ENCODE measurements at places on chromosomes 11 and 22.
A peak's percentile ranks its signal among the peaks of the same experiment; 100 is the strongest.

DNA sequence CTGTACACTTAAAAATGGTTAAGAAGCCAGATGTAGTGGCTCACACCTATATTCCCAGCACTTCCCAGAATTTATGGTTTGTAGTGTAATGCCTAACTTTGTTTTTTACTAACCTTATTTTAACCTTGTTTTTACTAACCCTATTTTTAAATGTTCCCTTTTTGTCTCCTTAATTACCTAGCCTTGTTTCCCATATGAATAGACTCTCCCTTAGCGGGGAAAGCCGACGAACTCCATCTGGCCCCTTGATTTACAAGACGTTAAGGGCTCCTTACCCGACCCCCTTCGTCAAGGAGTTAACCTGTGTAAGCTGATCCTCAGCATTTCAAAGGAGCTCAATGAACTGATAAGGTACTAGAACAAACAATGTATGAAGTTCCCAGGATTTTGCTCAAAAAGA, 17.1 kb downstream of the APOBEC3H start:
- DNase-seq: no peak

DNA sequence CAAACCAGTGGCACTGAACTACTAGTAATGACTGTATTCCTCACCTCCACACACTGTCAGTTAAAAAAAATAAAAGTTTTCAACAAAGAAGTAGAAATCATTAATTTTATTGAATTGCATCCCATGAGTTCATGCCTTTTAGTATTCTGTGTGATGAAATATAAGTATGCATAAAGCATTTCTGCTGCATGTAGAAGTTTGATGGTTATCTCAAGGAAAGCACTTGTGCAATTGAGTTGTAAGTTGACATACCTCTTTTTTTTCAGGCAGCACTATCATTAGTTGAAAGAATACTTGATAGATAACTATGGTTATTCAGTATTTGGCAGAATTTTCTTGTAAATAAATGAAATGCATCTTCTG, 104.4 kb downstream of the STIM1 start:
- DNase-seq: no peak

DNA sequence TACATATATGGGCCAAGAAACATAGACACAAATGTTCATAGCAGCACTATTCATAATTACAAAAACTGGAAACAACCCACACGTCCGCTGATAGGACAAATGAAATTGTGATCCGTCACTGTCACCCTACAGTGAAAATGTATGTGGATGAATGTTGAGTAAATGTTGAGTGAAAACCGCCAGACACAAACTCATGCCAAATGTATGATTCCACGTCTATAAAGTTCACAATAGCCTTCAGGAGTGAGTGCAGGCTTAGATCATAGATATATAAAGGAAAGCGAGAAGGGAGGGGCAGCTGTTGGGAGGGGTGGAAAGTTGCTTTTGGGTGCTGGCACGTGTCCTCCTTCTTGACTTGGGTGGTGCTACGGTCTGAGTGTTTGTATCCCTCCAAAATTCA, 33.6 kb downstream of the DBX1 start:
- no peak for DNase-seq

DNA sequence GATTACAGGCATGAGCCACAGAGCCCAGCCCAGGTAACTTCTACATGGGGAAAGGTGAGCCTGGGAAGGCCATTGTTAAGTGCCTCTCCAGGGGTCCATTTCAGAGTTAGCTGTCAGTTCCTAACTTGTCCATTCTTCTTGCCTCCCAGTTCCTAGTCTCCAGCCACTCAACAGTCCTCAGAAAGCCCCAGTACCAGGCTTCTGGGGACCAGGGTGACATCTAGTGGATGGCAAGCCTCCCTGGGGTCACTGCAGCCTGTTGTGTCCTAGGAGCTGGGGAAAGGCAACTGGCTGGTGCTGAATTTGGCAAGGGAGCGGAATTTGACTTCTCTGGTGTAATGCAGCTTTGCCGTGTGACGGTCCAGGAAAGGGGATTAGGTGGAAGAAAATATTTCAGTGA, 2.1 kb downstream of the LGALS12 start:
- peak; percentile 14 for DNase-seq

- DNase-seq: no peak
Measured at GRCh38 chr11:30477061-30477460, 109.1 kb downstream of the MPPED2 start.

- no peak for DNase-seq
Measured at GRCh38 chr11:79152511-79152910, 288.3 kb downstream of the TENM4 start.

GRCh38 chr11:59716051-59716450, 2.4 kb upstream of the OR10V1 start:
- DNase-seq: no peak

DNA sequence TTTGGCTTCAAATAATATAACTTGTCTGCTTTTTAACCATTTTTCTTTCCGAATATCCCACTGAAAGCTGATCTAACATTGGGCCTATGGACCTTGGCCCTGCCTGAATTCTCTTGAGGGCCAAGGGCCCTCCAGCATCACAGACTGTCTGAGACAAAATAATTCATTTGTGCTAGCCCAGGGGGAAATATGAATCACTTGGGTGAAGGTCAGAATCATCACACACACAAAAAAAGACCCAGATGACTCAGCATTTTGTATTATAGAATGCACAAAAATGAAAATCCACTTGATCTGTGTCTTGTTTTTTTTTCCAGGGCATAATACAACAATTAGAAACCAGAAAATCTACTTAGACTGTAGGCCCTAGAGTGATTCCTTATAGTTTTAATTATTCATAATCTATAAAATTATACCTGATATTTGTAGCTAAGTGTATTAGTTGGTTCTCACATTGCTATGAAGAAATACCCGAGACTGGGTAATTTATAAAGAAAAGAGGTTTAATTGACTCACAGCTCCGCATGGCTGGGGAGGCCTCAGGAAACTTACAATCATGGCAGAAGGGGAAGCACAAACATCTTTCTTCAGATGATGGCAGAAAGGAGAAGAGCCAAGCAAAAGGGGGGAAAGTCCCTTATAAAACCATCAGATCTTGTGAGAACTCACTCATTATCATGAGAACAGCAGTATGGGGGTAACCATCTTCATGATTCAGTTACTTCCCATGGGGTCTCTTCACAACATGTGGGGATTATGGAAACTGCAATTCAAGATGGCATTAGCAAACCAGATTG, 15.6 kb upstream of the RDX start:
- DNase-seq: peak; percentile 62

DNA sequence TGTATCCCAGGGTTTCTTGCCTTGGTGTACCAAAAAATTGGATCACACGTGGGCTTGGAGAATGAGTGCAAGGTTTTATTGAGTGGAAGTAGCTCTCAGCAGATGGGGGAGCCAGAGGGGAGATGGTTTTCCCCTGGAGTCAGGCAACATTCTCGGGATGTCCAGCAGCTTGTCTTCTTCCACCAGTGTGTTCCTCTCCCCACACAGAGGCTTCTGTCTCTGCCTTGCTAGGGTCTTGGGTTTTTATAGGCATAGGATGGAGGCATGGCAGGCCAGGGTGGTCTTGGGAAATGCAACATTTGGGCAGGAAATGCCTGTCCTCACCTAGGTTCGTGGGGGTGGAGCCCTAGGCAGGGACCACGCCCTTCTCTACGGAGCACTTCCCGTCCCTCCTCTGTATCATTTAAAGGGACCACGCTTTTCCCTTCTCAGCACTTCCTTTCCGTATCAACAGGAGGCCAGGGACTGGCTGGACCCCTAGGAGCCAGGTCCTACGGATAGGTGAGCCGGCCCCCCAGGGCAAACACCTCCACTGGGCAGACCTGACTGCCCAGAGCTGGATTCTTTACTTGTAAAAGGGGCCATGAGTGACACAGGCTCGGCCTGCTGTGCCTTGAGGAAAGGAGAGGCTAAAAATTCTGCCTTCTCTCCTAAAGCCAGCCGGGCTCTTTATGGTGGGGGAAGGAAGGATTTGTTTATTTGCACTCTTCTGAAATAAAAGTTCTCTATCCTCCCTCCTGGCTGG, 55.3 kb upstream of the CCDC188 start:
- DNase-seq: peak; percentile 37

DNA sequence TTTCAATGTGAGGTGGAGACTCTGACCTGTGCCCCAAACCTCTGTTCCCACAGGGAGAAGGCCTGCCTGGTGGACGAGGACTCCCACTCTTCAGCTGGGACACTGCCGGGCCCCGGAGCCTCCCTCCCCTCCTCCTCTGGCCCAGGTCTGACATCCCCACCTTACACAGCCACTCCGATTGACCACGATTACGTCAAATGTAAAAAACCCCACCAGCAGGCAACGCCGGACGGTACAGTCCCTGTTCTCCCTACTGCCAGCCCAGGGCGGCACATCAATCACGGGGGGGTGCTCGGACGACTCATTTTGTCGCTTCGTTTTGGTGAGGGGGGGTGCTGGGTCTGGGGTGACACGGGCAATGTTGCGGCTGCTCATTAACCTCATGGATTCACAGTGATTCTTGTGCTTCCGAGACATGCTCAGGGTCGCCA, 83.3 kb upstream of the SUSD2 start:
- no peak for DNase-seq

DNA sequence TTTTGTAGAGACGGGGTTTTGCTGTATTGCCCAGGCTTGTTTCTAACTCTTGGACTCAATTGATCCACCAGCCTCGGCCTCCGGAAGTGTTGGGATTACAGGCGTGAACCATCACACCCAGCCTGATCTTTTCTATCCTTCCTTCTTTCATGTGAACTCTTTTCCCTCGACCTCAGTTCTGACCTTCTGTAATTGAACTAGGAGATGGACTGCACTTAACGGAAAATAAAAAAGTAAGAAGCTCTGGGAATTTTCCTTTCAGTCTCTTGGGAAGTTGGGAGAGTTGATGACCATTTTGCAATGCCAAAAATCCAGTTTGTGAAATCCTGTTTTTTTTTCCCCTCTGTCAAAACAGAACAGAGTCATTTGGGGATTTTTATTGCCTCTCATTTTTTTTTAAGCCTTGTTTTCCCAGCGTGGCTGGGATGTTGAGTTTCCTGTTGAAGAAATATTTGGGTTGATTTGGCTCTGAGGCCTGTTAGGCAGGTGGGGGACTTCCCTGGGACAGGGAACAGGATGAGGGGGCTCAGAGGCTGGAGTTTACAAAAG, 26.9 kb upstream of the CYB5R3 start:
- DNase-seq: peak; percentile 80

GRCh38 chr22:43297270-43298061, 45.7 kb downstream of the SCUBE1 start:
- no peak for DNase-seq

GRCh38 chr22:37546437-37547250, 13.6 kb upstream of the CDC42EP1 start:
- peak; percentile 91 for DNase-seq

DNA sequence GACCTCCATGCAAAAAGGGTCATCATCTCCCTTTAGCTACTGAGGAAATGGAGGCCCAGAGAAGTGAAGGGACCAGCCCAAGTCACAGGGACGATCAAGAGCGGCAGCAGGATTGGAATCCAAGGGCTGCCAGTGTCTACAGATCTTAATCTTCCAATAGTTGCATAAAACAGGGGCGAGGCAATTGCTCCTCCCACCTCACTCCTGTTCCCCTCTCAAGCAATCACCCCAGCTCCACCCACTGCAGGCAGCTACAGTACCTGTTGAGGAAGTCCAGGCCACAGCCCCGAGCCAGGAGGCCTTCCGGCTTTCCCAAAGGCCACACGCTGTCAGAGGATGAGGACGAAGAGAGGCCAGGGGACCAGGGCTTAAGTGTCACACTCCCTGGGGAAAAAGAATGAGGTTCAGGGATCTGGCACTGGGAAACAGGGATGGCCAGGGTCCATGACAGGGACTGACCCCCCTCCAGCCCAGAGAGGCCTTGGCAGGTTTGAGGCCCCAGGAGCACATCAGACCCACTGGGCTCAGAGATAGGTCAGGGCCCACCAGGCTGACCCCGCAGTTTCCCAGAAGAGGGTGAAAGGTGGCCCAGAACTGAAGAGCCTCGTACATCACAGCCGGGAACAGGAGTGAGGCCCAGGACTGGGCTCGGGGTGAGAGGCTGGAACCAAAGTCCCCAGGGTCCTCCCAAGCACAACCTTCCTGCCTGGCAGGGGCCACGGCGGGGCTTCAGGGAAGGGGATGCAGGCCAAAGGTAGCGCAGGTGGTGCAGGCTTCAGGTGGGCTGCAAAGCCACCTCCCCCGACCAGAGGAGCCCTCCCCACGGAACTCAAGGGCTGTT, 16.4 kb upstream of the MFNG start:
- DNase-seq: no peak

DNA sequence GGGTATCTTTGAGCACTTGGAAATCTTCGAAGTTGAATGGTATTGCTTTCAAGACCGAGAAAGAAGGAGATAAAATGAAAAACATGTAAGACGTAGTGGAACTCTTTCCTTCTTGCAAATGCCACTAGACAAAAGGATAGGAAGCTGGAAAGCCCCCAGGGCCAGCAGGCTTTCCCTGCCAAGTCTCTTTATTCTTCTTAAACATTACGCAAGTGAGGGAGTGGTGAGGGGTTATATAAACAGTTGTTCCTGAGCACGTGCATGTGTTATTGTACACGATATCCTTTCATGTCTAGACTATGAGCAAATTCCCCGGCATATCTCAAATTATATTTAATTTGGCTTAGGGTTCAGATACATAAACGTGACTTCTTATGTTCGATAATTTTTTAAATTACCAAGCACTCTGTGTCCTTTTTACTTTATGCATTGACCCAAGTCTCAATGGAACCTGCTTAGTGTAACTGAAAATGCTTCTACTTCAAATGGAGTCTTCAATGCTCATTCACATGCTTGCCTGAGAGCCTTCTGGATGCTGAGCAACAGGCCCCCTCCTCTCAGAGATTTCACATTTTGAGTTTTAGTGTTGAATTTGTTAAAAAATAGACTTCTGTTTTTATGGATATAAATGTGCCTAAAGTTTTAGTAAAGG, 59.0 kb downstream of the PPP2R1B start:
- DNase-seq: peak; percentile 93

- DNase-seq: no peak
Measured at GRCh38 chr11:77191823-77192495, 63.9 kb downstream of the MYO7A start.

GRCh38 chr22:23287136-23288095, 107.1 kb downstream of the BCR start:
- DNase-seq: no peak

- no peak for DNase-seq
Measured at GRCh38 chr11:2462986-2463765, 18.4 kb downstream of the KCNQ1 start.

DNA sequence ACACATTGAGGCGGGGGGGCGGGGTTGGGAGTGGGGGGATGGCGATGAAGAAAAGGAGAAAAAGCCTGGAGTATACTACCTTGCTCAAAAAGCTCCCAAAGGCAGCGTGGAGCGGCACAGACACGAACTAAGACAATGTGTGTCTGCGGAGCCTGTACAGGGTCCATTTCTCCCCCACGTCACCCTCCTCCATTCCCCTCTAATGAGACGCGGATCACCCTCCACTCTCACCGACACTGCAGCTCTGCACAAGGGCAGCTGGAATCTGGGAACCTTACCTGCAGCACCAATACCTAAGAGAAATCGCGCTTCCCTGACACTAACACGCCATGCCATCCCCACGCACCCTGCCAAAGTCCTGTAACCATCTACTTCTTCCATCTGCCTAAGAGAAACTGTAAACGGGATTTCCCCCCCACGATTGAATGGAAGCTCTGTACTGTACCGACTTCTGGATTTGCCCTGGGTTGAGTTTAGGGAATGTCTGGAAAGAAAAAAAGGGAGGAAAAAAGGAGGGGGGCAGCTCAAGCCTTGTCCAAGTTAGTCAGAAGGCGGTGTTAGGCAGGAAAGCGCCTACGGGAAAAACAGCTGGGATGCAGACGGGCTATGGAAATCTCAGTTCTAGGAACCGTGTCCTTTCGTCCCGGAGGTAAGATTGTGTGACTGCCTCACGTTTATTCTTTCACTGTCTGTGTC, 125.7 kb upstream of the C11orf58 start:
- DNase-seq: no peak
